Dermis blood vessel endothelial cell (primary cell): ENCODE measurements at places on chromosomes 5 and 9.

DNA sequence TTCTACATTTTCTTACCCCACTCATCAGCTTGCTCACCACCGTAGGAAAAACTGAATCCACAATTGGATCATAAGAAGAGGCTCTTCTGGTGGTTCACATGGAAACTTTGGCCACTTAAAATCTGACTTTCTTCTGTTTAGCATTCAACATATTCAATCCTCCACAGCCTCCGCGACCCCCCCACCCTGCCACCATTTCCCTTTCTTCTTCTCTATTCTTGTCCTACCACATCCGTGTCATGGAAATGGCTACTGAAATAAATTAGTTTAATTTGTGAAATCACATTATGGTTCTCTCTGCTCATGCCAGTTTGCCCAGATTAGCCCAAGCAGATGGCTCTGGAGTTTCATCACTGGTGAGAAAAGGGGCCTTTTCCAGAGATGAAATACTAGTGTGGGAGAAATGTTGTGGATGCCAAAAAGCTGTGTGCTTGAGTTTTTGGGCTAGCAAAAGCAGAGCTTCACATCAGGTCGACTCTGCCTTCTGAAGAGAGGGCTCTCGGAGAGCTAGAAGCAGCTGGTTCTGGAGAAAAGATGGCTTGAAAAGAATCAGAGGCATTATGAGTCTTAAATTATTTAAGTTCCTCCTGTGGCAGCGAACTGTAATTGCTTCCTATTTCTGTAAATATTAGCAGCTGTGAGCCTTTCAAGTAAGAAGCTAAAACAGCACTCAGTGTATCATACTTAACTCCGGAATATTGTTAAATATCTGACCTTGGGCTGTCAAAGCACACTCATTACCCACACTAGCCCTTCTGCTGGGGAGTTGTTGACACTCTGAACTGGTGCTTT is 107.1 kb downstream of the MAT2B start:
- no peak for DNase-seq

GRCh38 chr5:162436055-162436454 is 368.5 kb downstream of the GABRG2 start:
- DNase-seq = no peak

- no peak for DNase-seq
These were observed 480 bp upstream of the CCDC69 start for GRCh38 chr5:151224372-151224771.

DNA sequence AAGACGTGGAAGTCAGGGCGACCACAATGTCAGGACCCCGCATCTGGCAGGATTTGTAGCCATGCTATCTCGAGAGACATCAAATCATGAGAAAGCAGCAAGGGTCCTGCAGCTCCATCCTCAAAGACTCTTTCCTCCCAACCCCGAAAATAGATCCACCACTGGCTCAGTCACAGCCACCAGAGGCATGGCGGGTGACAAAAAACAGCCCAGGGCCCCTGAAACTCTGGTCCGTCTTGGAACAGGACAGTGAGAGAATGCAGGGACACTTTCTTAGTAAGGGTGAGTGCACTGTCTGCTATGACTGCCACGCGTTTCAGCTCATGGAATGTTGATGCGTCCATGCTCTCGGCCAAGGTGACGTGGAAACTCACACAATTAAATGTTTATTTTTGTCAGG is 220.9 kb downstream of the IRX2 start:
- no peak for DNase-seq

GRCh38 chr5:27778121-27778520 is 739.7 kb upstream of the CDH9 start:
- no peak for DNase-seq

- no peak for DNase-seq
These were observed 236.5 kb downstream of the DRD1 start for GRCh38 chr5:175207321-175208040.

- DNase-seq = no peak
These were observed 3.3 kb upstream of the CD180 start for GRCh38 chr5:67199859-67200258.

DNA sequence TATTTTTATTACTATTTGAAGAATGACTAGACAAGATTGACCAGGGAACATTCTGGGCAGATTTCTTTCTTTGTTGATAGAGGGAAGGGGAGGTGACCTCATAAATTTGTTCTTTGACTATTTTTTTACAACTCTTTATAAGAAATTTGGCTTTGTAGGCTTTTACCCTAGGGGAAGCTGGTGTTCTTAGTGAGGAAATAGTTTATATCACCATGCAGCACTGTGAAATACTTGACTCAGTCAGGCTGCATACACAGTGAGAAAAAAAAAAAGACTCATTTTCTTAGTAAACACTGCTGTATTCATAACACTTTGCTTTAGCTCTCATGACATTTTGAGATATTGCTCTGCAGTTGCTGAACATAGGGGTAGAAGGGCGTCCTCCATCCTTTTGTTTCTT is 336.6 kb upstream of the PIK3R1 start:
- no peak for DNase-seq

DNA sequence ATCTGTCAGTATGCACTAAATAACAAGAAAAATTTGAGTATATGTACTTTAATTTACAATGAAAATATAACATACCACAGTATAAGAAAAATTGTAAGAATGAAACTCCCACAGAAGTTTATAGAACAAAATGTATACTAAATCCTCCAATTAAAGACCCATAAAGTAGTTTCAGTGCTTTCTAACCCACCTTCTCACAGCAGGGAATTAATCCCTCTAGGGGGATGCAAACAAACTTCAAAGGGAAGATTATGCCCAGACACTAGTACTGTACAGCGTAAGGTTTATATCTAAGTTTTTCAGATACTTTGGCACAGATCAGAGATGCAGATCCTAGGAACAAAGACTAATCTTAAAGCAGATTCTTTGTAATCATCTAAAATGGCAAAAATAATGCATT is 57.2 kb downstream of the DENND1A start:
- no peak for DNase-seq

- DNase-seq = no peak
These were observed 7.2 kb downstream of the SLC2A6 start for GRCh38 chr9:133471551-133472276.

DNA sequence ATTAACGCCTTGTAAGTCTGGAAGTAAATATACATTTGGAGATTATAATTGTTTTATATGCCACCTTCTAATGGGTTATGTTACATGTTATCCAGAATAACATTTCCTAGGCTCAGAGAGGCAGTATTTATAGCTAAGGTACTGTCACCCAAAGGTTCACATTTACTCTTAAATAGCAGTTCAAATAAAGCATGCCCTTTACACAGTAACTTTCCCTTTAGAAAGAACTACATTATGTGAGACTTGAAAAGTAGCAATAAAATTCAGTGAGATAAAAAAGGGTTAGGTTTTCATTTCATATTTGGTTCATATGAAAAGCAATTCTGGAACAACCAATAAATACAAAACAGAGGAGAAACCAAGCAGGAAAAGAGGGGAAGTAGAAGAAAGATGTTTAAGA is 35.1 kb downstream of the SKIC3 start:
- no peak for DNase-seq

- no peak for DNase-seq
These were observed 247.3 kb downstream of the MAN2A1 start for GRCh38 chr5:109936996-109937395.

DNA sequence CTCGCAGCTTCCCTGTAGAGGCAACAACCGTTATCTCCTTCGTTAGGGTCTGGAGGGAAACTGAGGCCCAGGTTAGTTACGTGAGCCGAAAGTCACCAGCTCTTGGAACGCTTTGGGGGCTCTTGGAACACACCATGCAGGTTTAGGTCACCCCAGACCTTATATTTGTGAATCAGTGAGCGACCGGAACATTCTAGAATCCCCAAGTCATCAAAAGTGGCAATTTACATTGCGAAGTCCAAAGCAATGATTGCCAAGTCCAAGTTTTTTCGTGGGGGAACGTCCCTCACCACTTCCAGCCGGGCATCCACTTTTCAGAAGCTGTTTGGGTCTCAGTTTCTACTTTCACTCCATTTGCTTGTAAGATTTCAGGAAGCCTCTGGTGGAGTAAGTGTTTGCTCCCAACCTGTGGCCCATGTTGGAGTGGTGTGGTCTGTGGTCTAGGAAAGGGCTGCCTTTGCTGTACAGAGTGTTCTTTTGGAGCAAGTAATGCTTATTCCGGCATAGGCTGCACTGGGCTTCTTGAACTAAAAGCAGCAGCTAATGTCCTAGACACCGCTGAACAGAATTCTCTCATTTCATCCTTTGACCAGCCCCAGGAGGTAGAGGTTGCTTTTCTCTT is 32.8 kb upstream of the SPRY4 start:
- DNase-seq = peak; percentile 33
